ENCODE measurements at places on chromosomes 11 and 22.

DNA sequence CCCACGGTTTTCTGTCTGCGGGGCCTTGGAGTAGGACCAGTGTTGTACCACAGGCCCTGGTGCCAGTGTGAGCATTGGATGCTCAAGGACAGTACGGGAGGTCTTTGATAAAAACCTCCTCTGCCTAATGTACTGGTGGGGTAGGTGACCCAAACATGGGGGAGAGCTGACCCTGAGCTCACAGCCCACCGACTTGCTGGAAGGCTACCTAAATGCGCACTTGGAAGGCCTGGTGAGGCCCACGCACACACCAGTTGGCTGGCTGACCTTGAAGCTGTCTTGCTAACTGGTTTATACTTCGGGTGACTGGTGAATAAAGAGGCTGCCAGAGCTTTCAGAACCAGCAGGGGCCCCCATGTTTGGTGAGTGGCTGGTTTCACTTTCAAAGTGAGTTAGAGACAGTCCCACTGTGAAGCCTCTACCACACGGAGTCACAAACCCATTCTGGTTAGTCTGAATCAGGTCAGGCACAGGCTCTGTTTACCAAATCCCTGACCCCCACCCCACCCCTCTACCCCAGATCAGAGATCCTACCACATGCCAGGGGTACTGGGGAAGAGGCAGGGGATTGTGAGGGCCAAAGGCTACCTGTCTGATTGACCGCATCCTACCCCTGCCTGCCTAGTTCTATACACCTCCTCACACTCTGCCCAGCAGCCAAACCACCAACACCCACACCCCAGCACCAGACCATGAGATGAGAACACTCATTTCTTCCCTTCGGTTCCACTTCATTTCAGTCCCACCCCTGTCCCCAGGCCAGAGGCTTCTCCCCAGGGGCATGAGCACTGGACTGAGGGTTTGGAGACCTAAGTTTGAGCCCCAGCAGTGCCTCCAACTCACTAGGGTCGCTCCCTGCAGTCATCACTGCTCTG lies 12.7 kb upstream of the IL2RB start:
- no peak for DNase-seq

DNA sequence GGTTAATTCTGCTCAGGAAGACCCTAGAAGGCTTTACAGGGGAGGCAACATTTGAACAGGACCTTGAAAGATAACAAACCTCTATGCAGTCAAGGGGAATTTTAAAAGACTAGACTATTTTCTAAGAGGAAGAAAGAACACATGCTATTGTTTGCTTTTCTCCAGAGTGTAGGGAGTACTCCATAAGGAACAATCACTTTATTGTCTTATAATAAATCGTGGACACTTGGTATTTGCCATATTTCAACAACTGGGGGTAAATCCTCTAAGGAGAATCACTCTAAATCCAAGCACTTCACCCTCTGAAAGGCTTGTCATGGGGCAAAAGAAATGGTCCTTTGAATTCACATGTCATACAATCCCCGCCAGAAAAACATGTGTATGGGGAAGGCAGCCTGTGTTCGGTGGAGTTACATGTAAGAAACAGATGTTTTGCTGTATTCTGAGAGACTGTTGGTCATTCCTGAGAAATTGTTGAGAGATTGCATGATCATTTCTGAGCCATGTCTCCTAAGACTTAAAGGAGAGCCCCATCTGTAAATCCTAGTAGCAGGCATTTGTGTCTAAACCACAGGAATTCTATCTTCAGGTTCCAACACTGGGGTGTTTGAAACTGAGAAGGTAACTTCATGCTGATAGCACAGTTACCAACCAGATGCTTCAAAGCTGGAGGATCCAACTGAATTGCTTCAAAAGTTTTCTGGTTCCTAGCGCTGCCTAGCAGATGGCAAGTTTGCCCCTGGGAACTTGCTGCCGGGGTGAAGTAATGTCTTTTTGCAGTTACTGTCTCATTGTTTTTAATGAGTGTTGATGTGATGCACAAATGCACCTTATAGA lies 66.8 kb downstream of the FZD4 start:
- no peak for DNase-seq

- DNase-seq: no peak
These were observed 32.1 kb downstream of the DAGLA start for GRCh38 chr11:61712314-61712713.

DNA sequence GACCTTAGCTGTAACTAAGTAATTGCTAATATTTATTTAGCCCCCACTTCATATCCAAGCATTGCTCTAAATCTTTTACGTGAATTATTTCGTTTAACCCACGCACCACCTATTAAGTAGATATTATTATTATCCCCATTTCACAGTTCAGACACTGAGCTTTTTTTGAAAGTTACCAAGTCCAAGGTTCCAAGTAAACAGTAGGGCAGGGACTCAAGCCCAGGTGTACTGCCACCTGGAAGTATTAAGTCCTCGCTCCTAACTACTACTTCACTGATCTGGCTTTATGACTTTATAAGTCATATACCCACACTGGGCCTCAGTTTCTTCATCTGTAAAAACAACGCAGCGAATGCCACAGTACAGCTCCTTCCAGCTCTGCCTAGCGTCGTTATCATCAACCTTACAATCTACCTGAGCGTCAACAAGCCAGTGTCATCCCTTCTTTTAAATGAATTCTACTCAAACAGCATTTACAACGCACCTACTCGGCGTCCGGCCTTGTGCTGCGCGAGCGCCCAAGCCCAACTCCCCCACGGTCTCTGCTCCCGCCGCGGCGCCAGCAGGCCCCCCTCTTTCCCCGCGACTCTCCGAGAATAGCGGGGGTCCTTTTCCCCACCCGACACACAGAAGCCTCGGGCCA lies 624 bp downstream of the TMEM41B start:
- DNase-seq: peak; percentile 37

DNA sequence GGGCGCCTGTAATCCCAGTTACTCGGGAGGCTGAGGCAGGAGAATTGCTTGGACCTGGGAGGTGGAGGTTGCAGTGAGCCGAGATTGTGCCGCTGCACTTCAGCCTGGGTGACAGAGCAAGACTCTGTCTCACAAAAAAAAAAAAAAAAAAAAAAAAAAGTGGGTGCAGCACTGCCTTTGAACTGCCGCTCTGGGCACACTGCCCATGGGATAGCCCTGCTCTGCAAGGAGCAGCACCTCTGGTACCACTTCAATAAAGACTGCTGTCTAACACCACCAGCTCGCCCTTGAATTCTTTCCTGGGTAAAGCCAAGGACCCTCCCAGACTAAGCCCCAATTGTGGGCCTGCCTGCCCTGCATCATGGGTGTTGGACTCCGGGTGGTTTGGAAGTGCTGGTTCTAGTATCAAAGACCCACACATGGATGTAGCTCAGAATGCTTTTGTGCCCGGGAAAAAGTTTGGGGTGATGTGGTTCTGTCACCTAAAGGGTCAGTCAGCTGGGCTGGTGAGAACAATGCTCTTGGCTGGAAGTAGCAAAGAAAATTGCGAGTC lies 444.3 kb downstream of the TBC1D22A start:
- no peak for DNase-seq

- DNase-seq: no peak
These were observed 237.8 kb downstream of the TTC28 start for GRCh38 chr22:28441720-28442263.

DNA sequence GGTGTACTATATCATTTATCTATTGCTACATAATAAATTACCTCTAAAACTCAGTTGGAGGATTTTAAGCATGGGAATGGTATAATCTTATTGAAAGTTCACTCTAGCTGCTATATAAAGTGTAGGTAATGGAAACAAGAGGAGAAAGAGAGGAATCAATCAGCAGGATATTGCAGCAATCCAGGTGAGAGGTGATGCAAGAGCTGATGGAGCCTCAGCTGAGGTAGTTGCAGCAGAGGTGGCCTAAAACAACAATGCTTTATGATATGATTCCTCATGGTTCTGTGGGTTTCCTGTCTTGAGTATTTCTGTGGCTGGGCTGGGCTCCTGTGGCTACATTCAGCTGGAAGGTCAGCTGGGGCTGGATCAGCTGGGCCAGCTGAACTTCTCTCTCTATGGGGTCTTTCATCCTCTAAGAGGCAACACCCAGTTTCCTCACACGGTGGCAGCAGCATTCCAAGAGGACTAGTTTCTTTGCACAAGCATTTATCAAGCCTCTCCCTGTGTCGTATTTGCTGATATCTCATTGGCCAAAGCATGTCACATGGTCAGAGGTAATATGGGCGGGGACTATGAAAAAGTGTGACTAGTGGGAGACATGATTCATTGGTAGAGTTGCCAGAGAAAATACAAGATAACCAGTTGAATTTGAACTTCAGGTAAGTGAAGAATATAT lies 135.4 kb upstream of the LARGE1 start:
- no peak for DNase-seq

- no peak for DNase-seq
These were observed 871 bp upstream of the TOLLIP start for GRCh38 chr11:1310318-1310687.

DNA sequence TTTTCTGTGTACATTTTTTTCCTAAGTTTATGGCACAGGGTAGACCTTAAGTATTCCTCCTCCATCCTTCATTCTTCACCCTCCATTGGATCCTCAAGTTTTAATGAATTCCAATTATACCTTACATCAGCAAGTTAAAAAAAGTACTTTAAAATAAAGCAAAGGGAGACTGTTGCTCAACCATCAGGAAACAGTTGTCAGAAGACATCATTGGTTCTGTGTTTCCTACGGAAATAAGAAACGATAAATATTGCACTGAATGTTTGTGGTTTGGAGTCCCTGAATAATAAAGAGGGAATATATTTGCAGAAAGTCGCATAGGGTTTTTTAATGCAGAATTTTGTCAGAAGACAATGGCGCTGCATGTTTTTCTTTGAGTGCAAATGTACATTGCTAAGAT lies 28.1 kb upstream of the LDHA start:
- no peak for DNase-seq

DNA sequence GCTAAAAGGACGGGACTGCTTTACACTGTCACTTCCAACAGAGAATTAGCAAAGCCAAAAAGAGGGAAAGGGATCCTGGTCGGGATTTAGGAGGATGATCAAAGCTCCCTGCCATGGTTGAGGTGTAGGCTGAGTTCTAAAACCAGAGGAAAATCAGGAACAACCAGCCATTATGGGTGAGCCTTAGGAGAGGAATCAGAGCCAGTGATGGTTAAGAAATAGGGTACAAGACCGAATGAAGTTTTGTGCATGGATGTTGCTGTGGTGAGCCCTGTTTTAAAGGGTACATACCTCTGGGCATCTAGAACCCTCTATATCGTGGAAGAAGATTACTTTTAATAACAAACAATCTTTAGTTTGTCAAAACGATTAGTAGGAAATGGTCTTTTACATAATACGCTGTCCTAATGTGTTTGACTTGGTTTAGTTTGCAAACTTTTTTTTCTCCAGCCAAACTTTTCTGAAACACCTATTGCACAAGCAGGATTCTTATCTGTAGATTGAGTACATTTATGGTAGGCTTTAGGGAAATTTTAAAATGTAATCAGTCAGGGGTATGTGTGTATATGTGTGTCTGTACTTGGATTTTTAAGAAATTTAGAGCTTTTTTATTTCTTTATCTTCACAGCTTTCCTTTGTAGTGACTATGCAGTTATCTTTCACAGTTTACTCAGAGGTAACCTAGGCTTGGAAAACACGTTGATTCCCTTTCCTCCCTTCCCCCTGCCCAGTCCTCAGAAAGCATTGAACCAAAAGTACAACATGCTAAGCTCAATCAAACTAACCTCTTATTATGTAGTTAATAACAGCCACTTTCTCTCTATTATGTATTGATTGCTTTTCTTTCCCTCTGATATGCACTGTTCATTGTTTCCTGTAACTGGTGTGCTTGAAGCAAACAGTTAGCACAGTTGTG lies 26.8 kb downstream of the TRIM44 start:
- no peak for DNase-seq

GRCh38 chr11:85977751-85978160 lies 91.1 kb downstream of the PICALM start:
- no peak for DNase-seq

DNA sequence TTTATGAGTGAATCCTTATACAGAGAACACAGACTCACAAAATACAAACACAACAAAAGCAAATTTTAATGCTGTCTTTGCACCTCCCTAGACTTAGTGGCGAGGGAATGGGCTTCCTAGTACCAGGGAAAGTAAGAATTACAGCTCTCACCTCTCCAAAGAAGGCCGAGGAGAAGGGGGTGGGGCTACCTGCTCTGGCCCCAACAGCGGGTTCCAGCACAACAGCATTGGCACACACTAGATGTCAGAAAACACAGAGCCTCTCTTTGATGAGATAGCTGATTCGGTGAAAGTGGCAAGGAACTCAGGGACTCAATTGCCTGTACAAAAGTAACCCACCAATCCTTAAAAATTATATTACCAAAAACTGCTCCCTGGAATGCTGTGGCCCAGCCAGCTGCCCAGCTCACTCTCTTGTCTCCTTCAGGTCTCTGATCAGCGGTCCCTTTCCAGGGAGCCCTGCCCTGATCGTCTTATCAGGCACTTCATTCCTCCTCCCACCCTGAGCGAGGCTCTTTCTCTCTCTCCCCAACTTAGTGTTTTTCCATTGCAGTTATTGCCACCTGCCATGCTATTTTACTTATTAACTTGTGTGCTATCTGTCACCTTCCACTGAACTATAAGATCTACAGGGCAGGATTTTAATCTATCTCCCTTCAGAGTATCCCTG lies 30.7 kb downstream of the SPON1 start:
- DNase-seq: no peak

- no peak for DNase-seq
These were observed 70.8 kb downstream of the RAB38 start for GRCh38 chr11:88104408-88104807.

- no peak for DNase-seq
These were observed 62.4 kb downstream of the DSCAML1 start for GRCh38 chr11:117734601-117735024.

DNA sequence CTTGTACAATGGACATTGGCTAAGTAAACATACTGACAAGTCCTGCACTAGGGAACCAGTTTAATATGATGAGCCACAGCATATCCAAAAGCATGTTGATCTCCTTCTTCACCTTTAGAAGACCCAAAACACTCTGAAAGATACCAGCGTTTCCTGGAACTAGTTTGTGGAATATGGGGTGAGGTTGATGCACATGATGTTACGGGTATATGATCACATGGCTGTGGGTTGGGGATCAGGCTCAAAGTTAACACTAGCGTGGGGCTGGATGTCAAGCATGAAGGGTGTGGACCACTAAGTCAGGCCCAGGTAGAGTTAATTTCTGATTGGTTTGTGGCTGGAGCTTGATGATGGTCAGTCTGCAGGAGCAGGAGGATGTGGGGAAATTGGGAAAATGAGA lies 9.0 kb downstream of the IGLL5 start:
- DNase-seq: no peak

GRCh38 chr11:70057080-70057479 lies 21.0 kb upstream of the ANO1 start:
- DNase-seq: no peak

DNA sequence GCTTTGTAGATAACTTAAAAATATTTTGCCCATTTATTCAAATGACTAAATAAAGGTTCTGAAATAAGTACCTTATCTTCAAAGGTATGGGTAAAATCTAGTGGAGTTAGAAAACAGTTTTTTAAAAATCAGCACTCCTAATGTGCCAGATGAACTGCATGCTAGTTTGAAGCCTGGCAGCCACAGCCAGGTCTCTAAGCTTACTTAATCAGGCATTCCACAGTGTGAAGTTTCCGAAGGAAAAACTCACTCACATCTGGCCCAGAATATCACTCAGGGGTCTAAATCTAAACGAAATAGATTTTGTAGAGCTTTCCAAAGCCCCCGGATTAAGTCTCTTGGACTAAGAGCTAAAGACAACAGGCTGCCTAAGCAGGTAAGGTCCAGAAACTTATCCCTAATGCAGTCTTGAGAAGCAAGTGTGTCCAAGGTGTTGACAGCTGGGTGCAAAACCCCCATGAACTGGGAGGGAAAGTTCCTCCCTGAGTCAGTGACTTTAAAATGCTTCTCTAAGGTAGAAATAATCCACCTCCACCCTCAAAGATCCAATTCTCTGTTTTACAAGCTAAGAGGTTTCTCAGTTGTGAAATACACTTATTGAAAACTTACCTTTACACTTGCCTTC lies 157.6 kb downstream of the FCHSD2 start:
- no peak for DNase-seq
